ENCODE measurements at places on chromosomes 1 and 21. TPM values are rescaled to one million over a fixed set of nuclear protein-coding genes. Genes with fewer than 3 reads are reported as not detected.

The S100A1 gene
- total RNA-seq, result not detected

The MTX1 gene
- total RNA-seq, result 38.0 TPM

The CENPS gene
- total RNA-seq, result 14.7 TPM

The FMN2 gene
- total RNA-seq, result 35.0 TPM

The MSH4 gene
- 0.43 TPM for total RNA-seq

The AMY1B gene
- total RNA-seq, result not detected

The MCOLN2 gene
- total RNA-seq, result 1.7 TPM

The MEGF6 gene
- 2.2 TPM for total RNA-seq

The RGS16 gene
- 1.3 TPM for total RNA-seq

The TMCO4 gene
- 20.7 TPM for total RNA-seq

The B3GALT2 gene
- 12.9 TPM for total RNA-seq

The CELA3B gene
- total RNA-seq, result not detected

The BRDT gene
- total RNA-seq, result 0.97 TPM

The IL22RA1 gene
- total RNA-seq, result not detected

The KCNT2 gene
- 7.3 TPM for total RNA-seq

The DMRTA2 gene
- total RNA-seq, result 0.32 TPM

The RIPPLY3 gene
- total RNA-seq, result under 0.01 TPM

The LRRC41 gene
- 106 TPM for total RNA-seq

The COP1 gene
- total RNA-seq, result 59.6 TPM

The SLC19A1 gene
- 6.5 TPM for total RNA-seq

The CACNA1E gene
- not detected for total RNA-seq

The SYT14 gene
- total RNA-seq, result 3.9 TPM

The KRTAP10-9 gene
- total RNA-seq, result not detected

The MTF1 gene
- 3.2 TPM for total RNA-seq

The OR2AK2 gene
- total RNA-seq, result not detected

The LCE1C gene
- total RNA-seq, result not detected

The MLLT11 gene
- 9.1 TPM for total RNA-seq

The PEAR1 gene
- 11.3 TPM for total RNA-seq

The PPM1J gene
- 1.3 TPM for total RNA-seq

The SMAP2 gene
- 19.4 TPM for total RNA-seq

The GBP5 gene
- 0.32 TPM for total RNA-seq

The GRIK1 gene
- under 0.01 TPM for total RNA-seq

The PTGER3 gene
- 0.97 TPM for total RNA-seq

The RHBG gene
- total RNA-seq, result not detected

The RER1 gene
- 77.6 TPM for total RNA-seq

The GNAI3 gene
- 14.2 TPM for total RNA-seq

The ACTA1 gene
- not detected for total RNA-seq

The PKP1 gene
- total RNA-seq, result not detected

The MOB3C gene
- total RNA-seq, result 5.2 TPM

The TNFSF4 gene
- 127 TPM for total RNA-seq
